ENCODE measurements at places on chromosomes 16 and 17. TPM values are rescaled to one million over a fixed set of nuclear protein-coding genes. Genes with fewer than 3 reads are reported as not detected.

Gene GPR179
- total RNA-seq, result 0.07 TPM

Gene TBC1D3B
- total RNA-seq, result 1.1 TPM

Gene IGSF6
- not detected for total RNA-seq

Gene TLCD2
- 0.04 TPM for total RNA-seq

Gene MPP3
- total RNA-seq, result 7.7 TPM

Gene RNF112
- total RNA-seq, result 2.3 TPM

Gene DHRS7C
- not detected for total RNA-seq

Gene KRT9
- not detected for total RNA-seq

Gene HEXD
- 24.6 TPM for total RNA-seq

Gene RCVRN
- not detected for total RNA-seq

Gene SLFN12
- total RNA-seq, result 12.5 TPM

Gene MAP2K3
- 27.5 TPM for total RNA-seq

Gene TRAPPC2L
- total RNA-seq, result 56.6 TPM

Gene SHISA6
- total RNA-seq, result 0.63 TPM

Gene GP1BA
- not detected for total RNA-seq

Gene TAT
- total RNA-seq, result not detected

Gene ZNF785
- total RNA-seq, result 2.8 TPM

Gene SLC47A1
- 11.6 TPM for total RNA-seq

Gene SLC6A2
- total RNA-seq, result 0.21 TPM

Gene DHX58
- total RNA-seq, result 5.6 TPM

All from H7 (cell line).